Left ventricle myocardium superior (tissue), 1 donor: ENCODE measurements at places on chromosomes 5 and 9. TPM values are rescaled to one million over a fixed set of nuclear protein-coding genes. Genes with fewer than 3 reads are reported as not detected.

Gene ISL1
- total RNA-seq, result not detected

Gene C9
- total RNA-seq, result not detected

Gene SLC36A2
- 0.22 TPM for total RNA-seq

Gene AGTPBP1
- 64.4 TPM for total RNA-seq

Gene NEURL1B
- total RNA-seq, result 32.0 TPM

Gene SLC34A3
- not detected for total RNA-seq

Gene SAPCD2
- 0.12 TPM for total RNA-seq
